ENCODE measurements at places on chromosomes 16 and 17.

- no peak for DNase-seq
Observed at GRCh38 chr17:69972251-69972650, 102.8 kb upstream of the KCNJ16 start.

DNA sequence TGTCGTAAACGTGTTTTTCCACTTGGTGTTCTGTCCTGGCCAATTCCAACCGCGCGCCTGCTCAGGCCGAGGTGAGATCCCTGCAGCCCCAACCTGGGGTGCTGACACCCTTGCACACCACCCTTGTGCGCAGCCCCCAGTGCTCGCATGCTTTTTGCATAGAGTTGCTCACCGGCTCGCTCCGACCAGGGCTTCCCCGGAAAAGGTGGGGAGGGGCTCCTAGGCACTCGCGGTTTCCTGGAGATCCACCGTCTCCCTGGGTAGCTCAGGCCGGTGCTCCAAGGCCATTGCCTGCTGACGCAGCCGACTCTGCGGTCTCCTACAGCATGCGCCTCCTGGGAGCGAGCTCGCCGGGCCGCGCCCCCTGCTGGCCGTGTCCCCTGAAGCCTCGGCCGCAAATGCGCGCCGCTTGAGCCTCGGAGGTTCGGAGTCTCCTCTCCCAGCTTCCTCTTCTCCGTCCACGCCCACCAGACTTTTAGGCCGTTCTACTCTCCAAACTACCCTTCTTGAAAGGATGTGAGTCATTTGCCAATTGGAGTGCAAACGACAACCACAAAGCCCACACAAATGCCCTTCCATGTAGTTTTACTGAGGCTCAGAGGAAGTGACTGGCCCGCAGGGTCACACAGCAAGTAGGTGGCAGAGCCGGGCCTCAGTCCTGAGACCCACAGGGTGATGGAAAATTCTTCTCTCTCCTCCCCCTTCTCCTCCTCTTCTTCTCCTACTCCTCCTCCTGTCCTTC lies 7.2 kb upstream of the PDP2 start:
- DNase-seq, result peak; percentile 90

GRCh38 chr17:61261001-61261637 lies 138.5 kb upstream of the TBX2 start:
- DNase-seq, result no peak

GRCh38 chr16:566475-567372 lies at the start of gene NHLRC4:
Gene NHLRC4 (plus strand): TSS chr16:567005. CDS start chr16:568048, 1,043 bp downstream.
- DNase-seq, result peak; percentile 41

- DNase-seq, result no peak
Observed at GRCh38 chr17:34012709-34013375, 242.2 kb upstream of the CCL2 start.
